ENCODE measurements at places on chromosomes 2 and 18. TPM values are rescaled to one million over a fixed set of nuclear protein-coding genes. Genes with fewer than 3 reads are reported as not detected.

Gene AFG3L2
- 41.1 TPM for total RNA-seq

Gene DLX2
- total RNA-seq, result not detected

Gene ANKRD23
- total RNA-seq, result 2.6 TPM

Gene TFPI
- 177 TPM for total RNA-seq

Gene PER2
- total RNA-seq, result 7.5 TPM

Gene HOXD8
- total RNA-seq, result 12.3 TPM

Gene EN1
- total RNA-seq, result not detected

Gene FBXO15
- 1.1 TPM for total RNA-seq

Gene NAT8
- not detected for total RNA-seq

Gene DAW1
- 0.16 TPM for total RNA-seq

Gene PPP1R1C
- 3.4 TPM for total RNA-seq

Gene SERPINB4
- not detected for total RNA-seq

Gene IL1F10
- total RNA-seq, result not detected

Gene FAM210A
- total RNA-seq, result 27.3 TPM

Gene RESP18
- not detected for total RNA-seq

Gene OXER1
- total RNA-seq, result 1.5 TPM

Gene SLC35F5
- 283 TPM for total RNA-seq

Gene C2orf80
- total RNA-seq, result 0.37 TPM

Gene LRRFIP1
- total RNA-seq, result 77.5 TPM

Gene PSMA8
- total RNA-seq, result not detected

Gene SLC23A3
- 2.2 TPM for total RNA-seq

Gene BUB1
- total RNA-seq, result 32.4 TPM

Gene GKN1
- total RNA-seq, result not detected

Gene HMSD
- 0.11 TPM for total RNA-seq

Gene OSBPL6
- total RNA-seq, result 1.9 TPM

Gene BIN1
- 72.9 TPM for total RNA-seq

Gene FRZB
- 3.7 TPM for total RNA-seq

Gene CRACDL
- total RNA-seq, result 2.4 TPM

Gene CPS1
- 1.3 TPM for total RNA-seq

Gene POTEJ
- total RNA-seq, result not detected

Gene PLGLB1
- 8.8 TPM for total RNA-seq

Gene VIT
- total RNA-seq, result 10.0 TPM

Gene CYTIP
- 3.4 TPM for total RNA-seq

Gene SIX2
- 2.7 TPM for total RNA-seq

Gene GPR45
- not detected for total RNA-seq

Gene POU3F3
- 0.32 TPM for total RNA-seq

Gene MGAT5
- 49.4 TPM for total RNA-seq

Gene SPC25
- total RNA-seq, result 11.5 TPM

Gene ANKRD62
- total RNA-seq, result 0.11 TPM

Gene AQP12B
- total RNA-seq, result not detected

Gene PAX8
- 0.26 TPM for total RNA-seq

Gene INSIG2
- total RNA-seq, result 32.3 TPM

Gene DYSF
- total RNA-seq, result 19.0 TPM

Gene ASXL3
- 16.8 TPM for total RNA-seq

Gene ALPP
- total RNA-seq, result not detected

Gene ANKRD30BL
- total RNA-seq, result 0.26 TPM

Gene CHRNG
- total RNA-seq, result 3.5 TPM

Gene MERTK
- 17.6 TPM for total RNA-seq

Gene CFC1
- total RNA-seq, result not detected

Gene ME2
- 66.0 TPM for total RNA-seq

Gene ONECUT2
- total RNA-seq, result 0.11 TPM

Gene PCGF1
- 21.7 TPM for total RNA-seq

Gene TCF7L1
- 9.2 TPM for total RNA-seq

Gene C2orf78
- total RNA-seq, result not detected

Gene IL37
- not detected for total RNA-seq

Gene GALNT5
- total RNA-seq, result 23.4 TPM

Gene DPYSL5
- total RNA-seq, result 1.2 TPM
